ENCODE measurements at places on chromosomes 13 and 19. TPM values are rescaled to one million over a fixed set of nuclear protein-coding genes. Genes with fewer than 3 reads are reported as not detected.

- no peak for DNase-seq
Observed at GRCh38 chr19:23779645-23780044, 21.0 kb upstream of the ZNF681 start.

DNA sequence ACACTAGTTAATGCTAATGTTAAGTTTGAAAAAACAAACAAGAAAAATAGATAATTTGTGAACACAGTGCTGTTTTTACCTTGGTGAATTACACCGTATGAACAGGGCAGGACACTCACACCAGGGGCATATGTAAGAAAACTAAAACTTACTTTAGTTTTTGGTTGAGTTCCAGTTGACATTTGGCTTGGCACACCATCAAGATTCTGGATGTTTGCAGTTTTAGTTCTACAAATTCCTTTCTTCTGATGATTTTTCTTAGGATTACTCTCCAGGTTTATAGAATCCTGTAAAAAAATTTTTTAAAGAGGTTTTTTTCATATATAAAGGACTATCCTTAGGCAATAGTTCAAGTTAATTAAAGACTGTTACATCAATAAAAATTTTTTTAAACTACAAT, 238.5 kb upstream of the STARD13 start:
- DNase-seq, result no peak

The COG3 gene
- total RNA-seq, result 25.9 TPM

DNA sequence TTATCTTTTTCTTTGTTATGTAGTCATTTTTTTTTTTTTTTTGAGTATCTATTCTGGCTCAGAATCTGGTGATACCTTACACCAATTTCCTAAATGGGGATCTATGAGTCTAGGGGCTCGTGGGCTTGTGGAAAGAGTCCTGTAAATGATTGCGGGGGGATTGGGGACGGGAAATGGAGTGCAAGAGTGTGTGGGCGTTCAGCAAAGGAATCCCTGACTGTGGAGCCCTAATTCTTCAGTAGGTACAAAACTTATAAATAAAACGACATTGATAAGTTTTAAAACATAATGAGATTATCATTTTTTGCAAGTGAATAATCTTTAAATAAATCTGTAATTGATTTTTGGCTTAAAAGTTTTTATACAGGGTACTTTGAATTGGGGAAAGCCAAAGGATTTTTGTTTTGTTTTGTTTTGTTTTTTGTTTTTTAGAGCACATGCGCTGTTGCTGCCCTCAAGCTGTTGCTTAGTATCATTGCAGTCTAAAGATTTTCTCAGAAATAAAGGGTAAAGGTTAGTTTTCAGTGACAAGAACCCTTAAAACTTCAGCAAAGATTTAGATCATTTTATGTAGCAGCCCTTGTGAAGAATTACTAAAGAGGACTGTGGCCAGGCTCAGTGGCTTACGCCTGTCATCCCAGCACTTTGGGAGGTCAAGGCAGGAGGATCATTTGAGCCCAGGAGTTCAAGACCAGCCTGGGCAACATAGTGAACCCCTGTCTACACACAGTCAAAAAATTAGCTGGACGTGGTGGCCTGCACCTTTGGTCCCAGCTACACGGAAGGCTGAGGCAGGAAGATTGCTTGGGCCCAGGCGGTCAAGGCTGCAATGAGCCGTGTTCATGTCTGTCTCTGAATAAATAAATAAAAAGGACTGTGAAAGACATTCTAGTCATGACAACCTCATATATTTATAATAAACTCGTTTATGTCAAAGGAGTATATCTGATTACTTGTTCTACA, 1.7 kb downstream of the ERCC5 start:
- DNase-seq, result no peak

DNA sequence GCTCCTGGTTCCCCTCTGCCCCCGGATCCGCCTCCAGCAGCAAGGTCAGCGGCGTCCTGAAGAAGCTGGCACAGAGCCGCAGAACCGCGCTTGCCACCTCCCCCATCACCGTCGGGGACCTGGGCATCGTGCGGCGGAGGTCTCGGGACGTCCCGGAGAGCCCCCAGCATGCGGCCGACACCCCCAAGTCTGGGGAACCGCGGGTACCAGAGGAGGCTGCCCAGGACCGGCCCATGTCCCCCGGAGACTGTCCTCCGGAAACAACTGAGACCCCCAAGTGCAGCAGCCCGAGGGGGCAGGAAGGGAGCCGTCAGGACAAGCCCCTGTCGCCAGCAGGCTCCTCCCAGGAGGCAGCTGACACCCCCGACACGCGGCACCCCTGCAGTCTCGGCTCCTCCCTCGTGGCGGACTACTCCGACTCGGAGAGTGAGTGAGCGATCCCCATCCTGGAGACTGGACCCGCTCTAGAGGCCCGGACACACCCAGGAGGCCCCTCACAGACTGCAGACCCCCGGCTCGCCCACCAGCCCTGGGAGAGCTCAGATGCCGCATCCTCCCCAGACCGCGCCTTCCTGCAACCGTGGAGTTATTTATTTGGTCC, 1.6 kb upstream of the MRI1 start:
- DNase-seq, result peak; percentile 77

- no peak for DNase-seq
Observed at GRCh38 chr19:57192993-57193392, 1.7 kb downstream of the ZNF264 start.

DNA sequence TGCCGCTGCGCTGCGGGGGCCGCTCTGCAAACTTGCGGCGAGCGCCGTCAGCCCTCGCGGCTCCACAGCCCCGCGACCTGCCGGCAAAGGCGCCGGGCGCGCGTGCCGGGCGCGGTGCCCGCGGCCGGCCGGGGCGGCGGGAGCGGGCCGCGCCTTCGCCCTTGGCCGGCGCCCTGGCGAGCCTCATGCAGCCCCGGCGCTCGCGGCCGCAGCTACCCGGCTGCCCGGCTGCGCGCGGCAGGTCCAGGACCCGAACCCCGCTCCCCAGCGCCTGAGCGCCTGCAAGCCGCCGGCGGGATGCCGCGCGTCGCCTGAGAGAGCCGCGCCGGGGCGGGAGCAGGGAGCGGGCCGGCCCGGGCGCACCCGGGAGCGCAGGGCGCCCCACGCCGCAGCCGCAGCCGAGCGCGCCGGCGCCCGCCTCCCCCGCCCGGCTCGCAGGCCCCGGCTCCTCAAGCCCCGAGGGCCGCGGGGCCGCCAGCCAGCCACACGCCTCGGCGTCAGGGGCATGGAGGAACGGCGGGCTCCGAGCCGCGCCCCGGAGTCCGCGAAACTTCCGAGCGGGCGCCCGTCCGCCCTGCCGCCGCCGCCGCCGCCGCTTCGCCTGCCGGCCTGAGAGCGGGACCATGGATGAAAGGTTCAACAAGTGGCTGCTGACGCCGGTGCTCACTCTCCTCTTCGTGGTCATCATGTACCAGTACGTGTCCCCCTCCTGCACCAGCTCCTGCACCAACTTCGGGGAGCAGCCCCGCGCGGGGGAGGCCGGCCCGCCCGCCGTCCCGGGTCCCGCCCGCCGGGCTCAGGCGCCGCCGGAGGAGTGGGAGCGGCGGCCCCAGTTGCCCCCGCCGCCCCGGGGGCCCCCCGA, 564 bp downstream of the HS6ST3 start:
- peak; percentile 83 for DNase-seq

DNA sequence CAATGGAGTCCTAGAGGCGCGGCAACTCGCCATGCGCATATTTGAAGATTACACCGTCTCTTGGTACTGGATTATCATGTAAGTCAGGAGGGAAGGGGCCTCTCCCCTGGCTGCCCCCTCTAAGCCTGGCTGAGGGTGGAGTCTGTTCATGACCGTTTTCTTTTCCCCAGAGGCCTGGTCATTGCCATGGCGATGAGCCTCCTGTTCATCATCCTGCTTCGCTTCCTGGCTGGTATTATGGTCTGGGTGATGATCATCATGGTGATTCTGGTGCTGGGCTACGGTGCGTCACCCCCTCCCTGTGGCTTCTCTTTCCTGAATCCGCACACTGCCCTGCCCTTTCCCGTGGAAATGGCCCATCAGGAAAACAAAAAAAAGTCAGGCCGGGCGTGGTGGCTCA, 6.5 kb downstream of the SLC44A2 start:
- no peak for DNase-seq

- no peak for DNase-seq
Observed at GRCh38 chr13:65505941-65506340, 1724.2 kb downstream of the PCDH9 start.

DNA sequence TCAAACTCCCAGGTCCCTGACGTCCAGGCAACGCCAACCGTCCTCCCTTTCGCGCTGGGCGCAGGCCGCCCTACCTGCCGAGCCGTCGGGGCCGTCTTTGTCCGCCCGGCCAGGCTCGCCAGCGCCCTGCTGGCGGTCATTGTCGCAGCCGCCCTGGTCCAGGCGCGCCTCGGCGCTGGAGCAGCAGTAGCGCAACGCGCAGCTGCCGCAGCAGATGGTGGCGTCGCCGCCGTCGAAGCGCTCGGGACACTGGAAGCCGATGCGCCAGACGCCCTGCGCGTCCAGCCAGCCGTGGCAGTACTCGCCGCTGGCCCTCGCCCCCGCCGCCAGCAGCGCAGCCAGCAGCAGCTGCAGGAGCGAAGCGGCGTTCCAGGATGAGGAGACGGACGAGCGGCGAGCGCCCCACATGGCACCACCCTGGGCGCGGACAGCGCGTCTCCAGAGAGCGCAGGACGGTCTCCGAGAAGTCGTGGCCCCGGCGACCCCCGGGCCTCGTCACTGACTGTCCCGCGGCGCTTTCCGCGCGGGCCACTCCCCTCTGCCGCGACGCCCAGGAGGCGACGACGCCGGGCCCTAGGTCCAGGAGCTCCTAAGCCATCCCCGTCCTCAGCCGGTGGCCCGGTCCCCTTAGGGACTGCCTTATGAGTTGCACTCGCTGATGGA, 1.1 kb downstream of the SHISA2 start:
- peak; percentile 40 for DNase-seq

DNA sequence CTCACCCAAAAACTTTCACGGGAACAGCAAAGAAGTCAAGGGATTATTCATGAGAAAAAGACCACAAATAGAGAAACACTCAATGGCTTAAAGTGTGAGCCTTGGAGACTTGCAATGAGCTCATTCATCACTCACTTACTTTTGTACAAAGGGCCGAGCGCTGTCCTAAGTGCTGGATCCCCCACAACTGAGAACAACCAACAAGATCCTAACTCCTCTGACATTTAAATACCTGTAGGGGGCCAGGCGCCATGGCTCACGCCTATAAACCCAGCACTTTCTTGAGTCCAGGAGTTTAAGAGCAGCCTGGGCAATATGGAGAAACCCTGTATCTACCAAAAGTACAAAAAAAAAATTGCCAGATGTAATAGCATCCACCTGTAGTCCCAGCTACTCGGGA, 29.4 kb upstream of the ZNF507 start:
- no peak for DNase-seq

- DNase-seq, result no peak
Observed at GRCh38 chr19:40216013-40216776, 2.0 kb downstream of the TTC9B start.

The SRRM5 gene
- 1.7 TPM for total RNA-seq

- DNase-seq, result no peak
Observed at GRCh38 chr19:6800991-6801484, 28.5 kb downstream of the VAV1 start.

GRCh38 chr13:28586439-28587173, 72.3 kb upstream of the POMP start:
- no peak for DNase-seq

GRCh38 chr13:55627221-55627620, 1513.5 kb upstream of the PRR20A start:
- DNase-seq, result no peak

The SERPINE3 gene
- total RNA-seq, result not detected

The NOVA2 gene
- 18.6 TPM for total RNA-seq

The FFAR1 gene
- not detected for total RNA-seq

The PSG1 gene
- not detected for total RNA-seq

GRCh38 chr19:9183000-9183399, 4.2 kb downstream of the OR7D2 start:
- DNase-seq, result peak; percentile 52

- DNase-seq, result no peak
Observed at GRCh38 chr13:78054157-78054556, 135.5 kb upstream of the EDNRB start.

GRCh38 chr19:30792561-30793505, 420.6 kb downstream of the ZNF536 start:
- DNase-seq, result no peak

- DNase-seq, result no peak
Observed at GRCh38 chr19:4357095-4357797, 13.9 kb downstream of the MPND start.

GRCh38 chr19:35689836-35690235, 14.5 kb upstream of the ZBTB32 start:
- DNase-seq, result no peak

DNA sequence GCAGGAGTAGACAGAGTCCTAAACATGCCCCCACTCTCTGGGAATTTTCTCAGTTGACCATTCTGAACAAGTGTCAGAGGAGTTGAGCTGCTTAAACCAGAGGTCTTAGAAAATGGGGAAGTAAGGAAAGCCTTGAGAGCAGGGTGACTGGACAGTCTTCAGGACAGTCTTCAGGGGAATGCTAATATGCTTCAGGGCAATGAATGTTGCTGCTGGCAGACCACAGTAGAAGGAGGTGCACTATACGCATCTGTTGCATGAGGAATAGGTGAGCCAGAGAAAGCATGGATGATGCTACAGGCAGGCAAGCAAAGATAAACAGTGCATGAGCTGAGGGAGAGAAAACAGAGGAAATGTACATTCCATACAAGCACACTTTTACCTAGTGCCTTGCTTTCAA, 196.6 kb upstream of the GPR12 start:
- no peak for DNase-seq

DNA sequence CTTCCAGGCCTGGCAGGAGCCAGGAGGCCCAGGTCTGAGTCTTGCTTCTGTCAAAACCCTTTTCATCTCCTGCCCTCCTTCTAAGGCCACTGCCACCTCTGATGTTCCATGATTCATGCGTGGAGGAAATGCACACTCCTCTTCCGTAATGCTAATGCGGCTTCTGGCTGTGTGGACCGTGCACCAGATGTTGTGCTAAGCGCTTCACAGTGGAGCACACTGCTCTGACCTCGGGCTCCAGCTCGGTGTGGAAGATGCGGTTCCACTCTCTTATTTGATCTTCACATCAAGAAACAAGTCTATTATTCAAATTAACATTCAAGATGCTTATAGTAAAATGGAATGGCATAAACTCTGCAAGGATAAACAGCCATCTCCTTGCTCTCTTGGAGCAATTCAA, 629.2 kb downstream of the UQCRFS1 start:
- no peak for DNase-seq

DNA sequence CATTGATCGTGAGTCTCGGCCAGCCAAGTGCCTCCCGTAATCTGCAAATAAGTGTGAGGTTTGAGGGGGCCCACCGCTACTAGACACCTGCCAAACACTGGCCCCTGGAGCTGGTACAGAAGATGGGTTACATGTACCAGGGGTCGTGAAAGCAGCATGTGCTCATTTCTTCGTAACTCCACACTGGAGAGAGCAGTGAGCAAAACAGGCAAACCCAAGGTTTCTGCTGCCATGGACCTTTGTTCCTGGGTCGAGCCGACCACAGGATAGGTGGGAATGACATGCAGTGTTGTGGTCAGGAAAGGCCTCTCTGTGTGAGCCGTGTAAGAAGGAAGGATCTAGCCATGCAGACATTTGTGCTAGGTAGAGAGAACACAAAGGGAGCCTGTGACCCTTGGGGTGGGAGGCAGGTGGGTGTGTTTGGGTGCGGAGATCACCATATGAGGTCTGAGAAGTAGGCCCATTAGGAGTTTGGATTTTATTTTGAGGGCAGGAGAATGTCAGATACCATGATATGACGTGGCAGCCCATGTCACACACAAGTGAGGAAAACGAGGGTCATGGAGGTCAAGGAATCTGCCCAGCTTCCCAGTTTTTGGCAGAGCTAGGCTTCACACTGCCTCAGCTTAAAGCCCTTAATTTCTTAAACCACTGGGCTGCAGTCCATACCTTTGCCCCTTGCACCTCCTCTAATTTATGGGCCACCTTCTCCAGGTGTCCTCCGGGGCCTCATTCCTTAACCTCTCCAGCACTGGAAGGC, 919 bp downstream of the GTF3A start:
- no peak for DNase-seq

- DNase-seq, result no peak
Observed at GRCh38 chr13:22594041-22594440, 586.7 kb upstream of the SGCG start.

The VN1R2 gene
- not detected for total RNA-seq
